ENCODE measurements at places on chromosomes 2 and 18.
A peak's percentile ranks its signal among the peaks of the same experiment; 100 is the strongest.

GRCh38 chr2:68734176-68734575 is 435 bp upstream of the ARHGAP25 start:
- H3K36me3 ChIP-seq = no peaks in the 10 kb centered on the region
- no peaks in the 10 kb centered on the region for H3K4me1 ChIP-seq
- no peak overlapping the region for H3K4me3 ChIP-seq
- DNase-seq = no peak

- no peak for DNase-seq
- H3K36me3 ChIP-seq = no peaks in the 10 kb centered on the region
- H3K4me1 ChIP-seq = no peaks in the 10 kb centered on the region
Observed at GRCh38 chr2:149473521-149473920, 114.1 kb downstream of the MMADHC start.

- H3K4me1 ChIP-seq = peaks cover 58% of the 10 kb centered on the region
- DNase-seq = no peak
- no peak overlapping the region for H3K4me3 ChIP-seq
Observed at GRCh38 chr2:183014005-183014404, 24.3 kb downstream of the NCKAP1 start.

GRCh38 chr2:220117025-220117424 is 489.6 kb downstream of the SLC4A3 start:
- H3K36me3 ChIP-seq = no peaks in the 10 kb centered on the region
- no peak for DNase-seq
- no peak overlapping the region for H3K4me3 ChIP-seq
- no peaks in the 10 kb centered on the region for H3K4me1 ChIP-seq
- H3K27ac ChIP-seq = no peak overlapping the region

DNA sequence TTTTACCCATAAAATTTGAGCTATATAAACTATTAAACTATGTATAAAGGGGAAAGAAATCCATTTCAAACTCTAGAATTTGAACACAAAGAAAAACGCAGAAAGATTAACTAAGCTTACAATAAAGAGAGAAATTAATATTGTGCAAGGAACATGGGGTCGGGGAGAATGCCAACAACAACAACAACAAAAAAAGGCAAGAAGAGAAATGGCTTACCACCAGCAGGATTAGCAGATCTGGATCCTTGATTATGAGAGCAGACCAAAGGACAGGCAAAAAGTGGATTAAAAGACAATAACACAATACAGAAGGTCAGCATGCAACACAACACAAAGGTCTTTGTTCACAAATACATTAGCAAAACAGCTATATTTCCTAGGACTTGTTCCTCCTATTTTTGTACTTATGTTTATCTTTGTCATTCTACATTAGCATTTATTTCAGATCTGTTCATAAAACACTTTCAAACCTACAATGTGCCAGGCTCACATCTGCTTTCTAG is 103.4 kb upstream of the RNU4ATAC start:
- H3K4me3 ChIP-seq = no peak overlapping the region
- H3K36me3 ChIP-seq = no peaks in the 10 kb centered on the region
- no peaks in the 10 kb centered on the region for H3K27me3 ChIP-seq
- no peaks in the 10 kb centered on the region for H3K4me1 ChIP-seq
- no peak for DNase-seq
- H3K27ac ChIP-seq = no peak overlapping the region

DNA sequence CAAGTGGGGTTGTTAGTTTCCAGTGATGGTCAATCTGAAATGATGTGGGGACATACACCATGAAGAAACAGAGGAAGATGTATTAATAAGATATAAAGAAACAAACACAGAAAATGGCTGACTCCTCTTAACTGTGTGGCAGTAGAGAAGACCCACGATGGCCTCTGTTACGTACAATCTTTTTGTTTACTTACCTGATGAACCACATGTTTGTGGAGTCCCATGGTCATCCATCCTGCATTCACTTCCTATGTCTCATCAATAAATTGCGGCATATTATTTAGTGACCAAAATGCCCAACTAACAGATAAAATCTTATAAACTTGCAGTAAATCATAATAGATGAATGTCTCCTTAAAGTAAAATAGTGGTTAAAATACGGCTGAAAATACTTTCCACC is 740.1 kb upstream of the LINC00305 start:
- no peaks in the 10 kb centered on the region for H3K36me3 ChIP-seq
- H3K27me3 ChIP-seq = no peaks in the 10 kb centered on the region
- H3K27ac ChIP-seq = no peak overlapping the region
- no peak for DNase-seq
- H3K4me3 ChIP-seq = no peak overlapping the region

- H3K4me1 ChIP-seq = peaks cover 4% of the 10 kb centered on the region
- H3K4me3 ChIP-seq = no peak overlapping the region
- no peak for DNase-seq
- no peak overlapping the region for H3K27ac ChIP-seq
- H3K27me3 ChIP-seq = no peaks in the 10 kb centered on the region
Observed at GRCh38 chr2:168156661-168157060, 90.7 kb downstream of the STK39 start.

DNA sequence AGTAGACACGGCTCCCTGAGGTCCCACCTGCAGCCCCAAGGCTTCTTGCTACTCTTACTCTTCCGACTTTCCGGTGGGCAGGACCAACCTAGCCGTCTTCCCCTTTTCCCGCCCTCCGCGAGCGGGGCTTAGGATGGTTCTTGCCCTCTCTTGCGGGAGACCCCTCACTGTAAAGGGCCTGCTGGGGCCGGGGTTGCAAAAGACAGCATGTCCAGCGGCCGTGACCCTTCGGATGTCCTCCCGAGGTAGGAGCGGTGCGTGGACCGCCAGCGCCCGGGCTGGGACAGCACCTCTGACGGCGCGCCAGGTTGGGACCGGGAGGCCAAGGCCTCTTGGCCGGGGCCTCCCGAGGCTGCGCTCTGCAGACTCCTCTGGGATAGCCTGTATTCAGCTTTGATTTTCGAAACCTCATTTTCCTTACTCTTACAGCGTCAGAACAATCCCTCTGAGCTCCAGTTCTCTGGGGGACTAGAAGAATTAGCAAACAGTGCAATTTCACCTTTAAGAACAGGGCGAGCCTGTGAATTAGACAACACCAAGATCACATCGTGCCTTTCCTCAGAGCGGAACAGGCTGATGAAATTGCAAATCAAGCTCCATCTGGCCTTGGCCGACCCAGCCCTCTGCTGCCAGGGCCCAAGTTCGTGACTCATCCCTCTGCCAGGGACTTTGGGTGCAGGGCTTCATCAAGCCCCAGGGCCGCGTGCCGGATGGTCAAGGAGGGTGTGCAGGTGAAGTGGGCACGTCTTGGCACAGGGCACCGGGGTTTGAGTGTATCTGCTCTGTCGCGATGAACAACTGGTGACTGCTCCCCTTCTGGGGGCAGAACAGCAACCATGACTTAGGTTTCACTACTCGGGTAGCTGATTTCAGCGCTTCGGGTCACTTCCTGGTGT is 777 bp downstream of the MOCOS start:
- peak; percentile 61 for DNase-seq
- no peaks in the 10 kb centered on the region for H3K36me3 ChIP-seq
- no peak overlapping the region for H3K27ac ChIP-seq
- H3K4me1 ChIP-seq = peaks cover 14% of the 10 kb centered on the region

DNA sequence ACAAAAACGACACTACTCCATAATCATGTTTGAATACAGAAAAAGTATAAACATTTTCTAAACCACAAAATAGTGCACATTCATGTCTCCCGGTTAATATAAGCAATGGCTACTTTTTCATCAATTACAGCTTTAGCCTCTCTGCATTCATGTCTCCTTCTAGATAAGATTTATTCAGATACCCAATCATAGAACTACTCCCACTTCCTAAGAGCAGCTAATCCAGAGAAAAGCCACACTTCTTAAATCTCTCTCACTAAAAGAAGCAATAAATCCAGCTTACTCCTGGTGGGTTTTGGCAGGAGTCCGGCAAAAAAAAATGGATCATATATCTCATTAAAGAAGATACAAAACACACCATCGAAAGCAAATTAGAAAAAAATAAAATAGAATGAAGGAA is 20.1 kb downstream of the DSEL start:
- H3K36me3 ChIP-seq = no peaks in the 10 kb centered on the region
- H3K27me3 ChIP-seq = no peaks in the 10 kb centered on the region
- H3K4me3 ChIP-seq = no peak overlapping the region
- peaks cover 19% of the 10 kb centered on the region for H3K4me1 ChIP-seq

DNA sequence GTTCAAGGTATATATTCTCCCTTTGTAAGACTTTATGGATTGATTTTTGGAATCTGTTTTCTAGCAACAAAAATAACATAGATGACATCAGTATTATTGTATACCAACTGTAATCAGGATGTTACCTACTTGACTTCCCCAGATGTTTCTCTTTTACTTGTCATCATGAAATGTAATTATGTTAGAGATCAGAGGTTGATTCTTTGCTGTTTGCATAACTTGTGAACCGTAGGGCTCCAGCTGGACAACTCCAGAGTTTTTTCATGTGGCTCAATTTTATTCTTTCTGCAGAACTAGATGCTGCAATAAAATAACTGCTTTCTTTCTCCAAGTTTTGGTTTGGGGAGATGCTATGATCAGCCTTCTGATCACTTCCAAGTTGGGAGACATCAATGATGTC is 58.1 kb downstream of the SPOPL start:
- H3K4me3 ChIP-seq = no peak overlapping the region
- no peaks in the 10 kb centered on the region for H3K36me3 ChIP-seq
- H3K27ac ChIP-seq = no peak overlapping the region

- no peaks in the 10 kb centered on the region for H3K4me1 ChIP-seq
- H3K27me3 ChIP-seq = no peaks in the 10 kb centered on the region
- DNase-seq = no peak
- H3K27ac ChIP-seq = no peak overlapping the region
Observed at GRCh38 chr2:183260527-183260926, 136.3 kb downstream of the NUP35 start.

DNA sequence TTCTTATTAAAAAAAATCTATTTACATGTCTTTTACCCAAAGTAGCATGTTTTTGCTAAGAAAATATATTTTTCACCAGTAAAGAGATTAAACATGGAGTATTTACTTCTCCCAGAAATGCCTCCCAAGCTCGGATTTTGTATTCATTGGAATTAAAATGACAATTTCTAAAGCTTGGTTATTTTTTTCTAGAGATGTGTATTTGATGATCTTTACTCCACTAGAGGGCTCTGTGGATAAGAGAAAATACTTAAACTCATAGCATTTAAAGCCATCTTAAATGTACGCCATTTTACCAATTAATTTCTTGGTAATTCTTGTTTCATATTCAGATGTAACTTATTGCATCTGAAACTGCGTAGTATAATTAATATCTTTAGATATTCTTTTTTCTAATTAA is 461.4 kb downstream of the GALR1 start:
- H3K4me3 ChIP-seq = no peak overlapping the region
- peak; percentile 14 for DNase-seq
- no peak overlapping the region for H3K27ac ChIP-seq
- no peaks in the 10 kb centered on the region for H3K4me1 ChIP-seq

DNA sequence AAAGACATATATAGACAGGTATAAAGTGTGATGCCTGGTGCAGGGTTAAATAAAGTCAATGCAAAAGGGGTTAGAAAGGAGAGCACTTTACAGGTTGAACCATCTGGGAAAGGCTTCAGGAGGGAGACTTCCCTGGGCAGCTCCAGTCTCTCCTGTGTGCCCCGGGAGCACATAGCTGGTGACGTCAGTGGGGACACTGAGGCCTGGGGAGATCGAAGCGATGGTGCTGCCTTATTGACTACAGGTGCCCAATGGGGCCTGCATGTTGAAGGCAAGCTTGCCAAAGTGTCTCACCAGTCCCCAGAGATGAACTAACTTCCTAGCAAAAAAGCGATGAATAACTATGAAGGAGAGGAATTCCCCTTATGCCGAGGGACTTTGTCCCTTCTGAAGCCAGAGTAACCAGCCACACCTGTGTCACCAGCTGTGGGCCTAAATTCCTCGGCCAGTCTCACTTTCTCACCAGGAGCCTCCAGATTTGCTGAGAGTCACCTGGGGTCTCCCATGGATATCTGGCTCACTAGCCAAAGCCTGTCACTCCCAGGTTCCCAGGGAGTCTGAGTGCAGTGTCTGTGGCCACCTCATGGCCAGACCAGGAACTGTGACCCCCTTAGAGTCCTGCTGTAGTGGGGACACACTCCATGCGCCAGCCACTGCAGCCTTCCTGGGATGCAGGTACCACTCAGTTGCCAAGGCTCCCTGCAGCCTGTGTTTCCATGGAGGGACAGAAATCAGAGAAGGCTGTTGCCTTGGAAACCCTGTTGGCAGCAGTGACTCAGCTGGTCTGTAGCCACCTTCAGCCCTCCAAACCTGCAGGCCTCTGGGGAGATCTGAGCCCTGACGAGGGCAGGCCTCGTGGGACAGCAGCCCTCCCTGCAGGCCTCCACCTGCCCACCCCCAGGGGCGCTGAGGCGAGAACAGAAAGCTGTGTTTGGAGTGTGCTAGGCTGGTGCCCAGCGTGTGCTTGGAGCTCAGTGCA is 128.7 kb downstream of the CTIF start:
- no peak overlapping the region for H3K4me3 ChIP-seq
- peaks cover 5% of the 10 kb centered on the region for H3K36me3 ChIP-seq
- no peak overlapping the region for H3K27ac ChIP-seq
- no peaks in the 10 kb centered on the region for H3K4me1 ChIP-seq
- no peaks in the 10 kb centered on the region for H3K27me3 ChIP-seq

- H3K4me3 ChIP-seq = no peak overlapping the region
- no peak for DNase-seq
- no peaks in the 10 kb centered on the region for H3K36me3 ChIP-seq
Observed at GRCh38 chr2:929011-929735, 21.5 kb upstream of the SNTG2 start.

- 0 out of 2 replicates have a peak, but pooled peaks cover 3% of the 10 kb centered on the region for H3K36me3 ChIP-seq
- no peak overlapping the region for H3K4me3 ChIP-seq
- H3K27me3 ChIP-seq = no peaks in the 10 kb centered on the region
- H3K4me1 ChIP-seq = no peaks in the 10 kb centered on the region
- DNase-seq = peak; percentile 75
Observed at GRCh38 chr18:45850021-45850420, 24.5 kb downstream of the SIGLEC15 start.

- no peaks in the 10 kb centered on the region for H3K27me3 ChIP-seq
- no peak overlapping the region for H3K27ac ChIP-seq
Observed at GRCh38 chr2:98175811-98176210, 88.8 kb downstream of the VWA3B start.

GRCh38 chr2:47310801-47311560 is 92.0 kb upstream of the MSH2 start:
- H3K36me3 ChIP-seq = no peaks in the 10 kb centered on the region
- H3K27ac ChIP-seq = no peak overlapping the region

- H3K27me3 ChIP-seq = no peaks in the 10 kb centered on the region
- H3K36me3 ChIP-seq = no peaks in the 10 kb centered on the region
- H3K4me1 ChIP-seq = no peaks in the 10 kb centered on the region
- no peak overlapping the region for H3K27ac ChIP-seq
Observed at GRCh38 chr2:37523814-37524362, 147.6 kb downstream of the CDC42EP3 start.

GRCh38 chr2:238716585-238716984 is 131.3 kb upstream of the TWIST2 start:
- peak; percentile 41 for DNase-seq
- no peaks in the 10 kb centered on the region for H3K27me3 ChIP-seq
- H3K36me3 ChIP-seq = no peaks in the 10 kb centered on the region
- no peak overlapping the region for H3K4me3 ChIP-seq
- no peak overlapping the region for H3K27ac ChIP-seq

GRCh38 chr2:236919209-236919608 is 166.5 kb upstream of the COPS8 start:
- no peak overlapping the region for H3K27ac ChIP-seq
- H3K4me3 ChIP-seq = no peak overlapping the region
- no peaks in the 10 kb centered on the region for H3K4me1 ChIP-seq
- H3K27me3 ChIP-seq = no peaks in the 10 kb centered on the region
- DNase-seq = no peak

GRCh38 chr2:36680012-36680411 is 16.5 kb upstream of the VIT start:
- no peak overlapping the region for H3K27ac ChIP-seq
- H3K4me3 ChIP-seq = no peak overlapping the region
- no peaks in the 10 kb centered on the region for H3K36me3 ChIP-seq
- no peak for DNase-seq

Measured in GM23338 (cell line).